ENCODE measurements at places on chromosomes 3 and 15. TPM values are rescaled to one million over a fixed set of nuclear protein-coding genes. Genes with fewer than 3 reads are reported as not detected.

DNA sequence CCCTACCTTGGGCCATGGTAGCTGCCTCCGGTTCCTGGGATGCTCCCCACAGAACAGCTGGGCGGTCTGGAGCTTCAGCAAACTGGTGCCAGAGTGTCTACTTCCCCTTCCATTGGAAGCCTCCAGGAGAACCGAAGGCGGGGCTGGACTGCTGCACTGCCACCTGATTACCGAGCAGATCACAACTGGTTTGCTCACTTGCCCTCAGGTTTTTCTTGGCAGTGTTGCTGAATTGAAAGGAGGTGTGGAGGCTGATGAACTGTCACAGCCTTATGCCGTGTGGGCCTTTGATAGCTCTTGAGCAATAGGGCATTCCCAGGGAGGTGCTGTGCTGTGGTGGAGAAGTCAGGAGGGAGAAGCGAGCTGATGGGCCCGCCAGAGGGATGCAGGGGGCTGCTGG lies at the start of gene TGM5:
TSS of gene TGM5 (minus strand) at position 95 of the 400 bp plus-strand sequence. CDS start at position 16, 79 bp downstream.
- H3K27me3 ChIP-seq = peaks cover 9% of the 10 kb centered on the region
- H3K27ac ChIP-seq = no peak within 1 kb of the TSS
- no peaks in the 10 kb centered on the region for H3K4me1 ChIP-seq
- no peak for DNase-seq
- no peak within 1 kb of the TSS for H3K4me3 ChIP-seq

DNA sequence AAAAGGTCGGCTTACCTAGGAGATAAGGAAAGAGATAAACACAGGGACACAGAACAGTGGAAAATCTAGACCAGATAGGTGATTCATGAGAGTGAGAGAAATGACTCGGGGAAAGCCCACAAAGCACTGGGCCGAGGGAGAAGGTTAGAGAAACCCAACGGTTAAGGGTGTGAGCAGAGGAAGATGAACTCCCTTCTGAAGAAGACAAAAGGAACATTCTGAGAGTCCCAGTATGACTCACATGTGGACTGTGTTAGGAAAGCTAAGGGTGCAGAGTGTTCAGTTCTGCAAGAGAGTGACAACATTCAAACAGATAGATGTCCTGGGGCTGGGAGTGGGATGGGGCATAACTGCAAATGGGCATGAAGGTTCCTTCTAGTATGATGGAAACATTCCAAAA lies 83.0 kb downstream of the CNTN3 start:
- no peak overlapping the region for H3K27ac ChIP-seq
- DNase-seq = no peak
- no peaks in the 10 kb centered on the region for H3K27me3 ChIP-seq
- H3K4me1 ChIP-seq = no peaks in the 10 kb centered on the region
- H3K36me3 ChIP-seq = no peaks in the 10 kb centered on the region

DNA sequence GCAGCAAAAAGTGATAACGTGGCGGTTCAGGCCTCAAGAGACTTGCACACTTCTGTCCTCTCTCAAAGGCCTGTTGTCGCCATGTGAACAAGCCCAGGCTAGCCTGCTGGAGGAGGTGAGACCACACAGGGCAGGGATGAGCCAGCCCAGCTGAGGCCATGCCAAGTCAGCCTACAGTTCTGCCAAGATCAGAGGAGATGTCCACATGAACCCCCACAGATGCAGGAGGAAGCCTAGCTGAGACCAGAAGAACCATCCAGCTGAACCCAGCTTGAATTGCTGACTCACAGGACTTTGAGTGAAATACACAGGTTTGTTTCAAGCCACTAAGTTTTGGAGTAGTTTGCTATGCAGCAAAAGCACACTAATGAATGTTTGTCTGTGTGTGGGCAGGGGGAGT lies 50.3 kb upstream of the SEC13 start:
- H3K27ac ChIP-seq = no peak overlapping the region
- H3K36me3 ChIP-seq = no peaks in the 10 kb centered on the region
- peaks cover 36% of the 10 kb centered on the region for H3K4me1 ChIP-seq

DNA sequence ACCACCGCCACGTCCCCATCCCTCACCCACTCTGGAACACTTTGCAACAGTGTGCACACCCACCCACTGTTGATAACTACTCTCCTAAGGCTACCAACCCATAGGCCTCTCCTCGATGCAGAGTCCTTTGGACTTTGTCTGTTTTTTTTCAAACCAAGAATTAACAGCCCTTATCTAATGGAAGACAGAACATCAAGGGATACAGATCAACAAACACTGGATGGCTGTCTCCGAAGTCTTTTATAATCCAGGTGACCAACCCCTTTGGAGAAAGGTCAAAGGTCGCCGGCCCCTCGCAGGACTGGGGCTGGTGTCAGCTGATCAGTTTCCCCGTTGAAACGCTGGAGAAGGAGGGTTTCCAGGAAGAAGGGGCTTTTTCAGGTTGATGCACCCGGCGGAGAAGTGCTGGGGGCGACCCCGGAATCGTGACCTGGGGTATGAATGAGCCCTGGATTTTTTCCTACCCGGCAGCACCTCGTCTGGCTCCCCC lies 532 bp downstream of the B4GALT4 start:
- no peaks in the 10 kb centered on the region for H3K27me3 ChIP-seq
- H3K4me3 ChIP-seq = peak overlapping the region; percentile 73
- peak overlapping the region; percentile 71 for H3K27ac ChIP-seq
- peak; percentile 50 for DNase-seq
- peaks cover 21% of the 10 kb centered on the region for H3K36me3 ChIP-seq

- no peaks in the 10 kb centered on the region for H3K4me1 ChIP-seq
- H3K27me3 ChIP-seq = no peaks in the 10 kb centered on the region
- no peak for DNase-seq
- H3K4me3 ChIP-seq = no peak overlapping the region
- no peaks in the 10 kb centered on the region for H3K36me3 ChIP-seq
- H3K27ac ChIP-seq = no peak overlapping the region
Measured at GRCh38 chr3:54547051-54547450, 380.8 kb downstream of the LRTM1 start.

DNA sequence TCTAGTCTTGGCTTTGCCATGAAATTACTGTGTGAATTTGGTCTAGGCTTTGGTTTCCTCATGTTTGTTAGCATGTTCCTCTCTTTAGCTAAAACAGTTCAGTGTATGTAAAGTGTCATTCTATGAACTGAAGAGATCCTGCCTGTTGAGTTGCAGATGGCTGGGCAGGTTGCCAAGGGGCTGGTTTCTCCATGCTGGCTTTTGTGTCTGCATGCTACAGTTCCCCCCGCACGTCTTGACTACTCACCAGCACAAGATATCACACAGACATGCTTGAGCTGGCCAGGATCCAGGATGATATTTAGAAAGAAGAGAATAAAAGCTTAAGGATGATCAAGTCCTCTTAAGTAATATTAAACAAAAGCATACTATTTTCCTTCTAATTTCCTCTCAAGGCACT lies 90.2 kb downstream of the CERS3 start:
- H3K4me3 ChIP-seq = no peak overlapping the region
- no peaks in the 10 kb centered on the region for H3K27me3 ChIP-seq
- H3K4me1 ChIP-seq = no peaks in the 10 kb centered on the region
- no peak for DNase-seq
- no peaks in the 10 kb centered on the region for H3K36me3 ChIP-seq

DNA sequence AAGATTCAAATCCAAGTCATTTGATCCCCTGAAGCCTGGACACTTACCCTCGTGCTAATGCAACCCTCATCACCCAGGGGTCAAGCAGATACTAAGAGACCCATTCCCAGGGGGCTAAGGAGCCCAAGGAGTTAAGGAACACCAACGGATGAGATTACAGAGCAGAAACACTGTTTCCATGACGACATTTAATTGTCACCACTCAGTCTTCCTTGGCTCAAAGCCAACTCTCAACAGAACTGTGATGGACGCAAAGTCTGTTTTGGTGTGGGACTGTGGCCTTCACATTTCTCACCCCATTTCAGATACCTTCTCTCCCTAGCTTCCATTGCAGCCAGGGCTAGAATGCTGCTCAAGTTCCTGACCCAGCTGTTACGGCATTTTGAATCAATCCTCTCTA lies 383.5 kb upstream of the WNT5A start:
- H3K4me1 ChIP-seq = peaks cover 25% of the 10 kb centered on the region
- H3K27ac ChIP-seq = no peak overlapping the region
- no peaks in the 10 kb centered on the region for H3K27me3 ChIP-seq
- no peak overlapping the region for H3K4me3 ChIP-seq
- H3K36me3 ChIP-seq = no peaks in the 10 kb centered on the region
- DNase-seq = no peak

DNA sequence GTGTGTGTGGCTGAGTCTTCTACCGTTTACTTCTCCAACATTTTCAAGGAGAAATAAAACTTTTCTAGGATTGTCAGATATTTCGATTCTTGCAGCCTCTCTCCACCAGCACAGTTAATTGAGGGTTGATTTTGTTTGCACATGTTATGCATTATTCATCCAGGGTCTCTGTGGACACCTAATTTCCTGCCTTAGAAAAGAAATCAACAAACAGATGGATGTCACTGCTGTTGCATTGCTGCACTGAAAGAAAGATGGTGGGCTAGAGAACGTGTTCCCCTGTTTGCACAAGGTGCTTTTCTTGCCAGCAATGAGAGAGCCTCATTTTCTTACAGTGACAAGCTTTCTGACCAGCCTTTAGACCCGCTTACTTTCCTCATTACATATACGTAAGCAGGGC lies 150.0 kb downstream of the CLSTN2 start:
- H3K27ac ChIP-seq = no peak overlapping the region
- H3K36me3 ChIP-seq = no peaks in the 10 kb centered on the region
- no peaks in the 10 kb centered on the region for H3K4me1 ChIP-seq
- H3K27me3 ChIP-seq = peaks cover 4% of the 10 kb centered on the region
- no peak overlapping the region for H3K4me3 ChIP-seq
- DNase-seq = no peak

- no peaks in the 10 kb centered on the region for H3K27me3 ChIP-seq
- H3K27ac ChIP-seq = no peak overlapping the region
- no peak overlapping the region for H3K4me3 ChIP-seq
- DNase-seq = no peak
- no peaks in the 10 kb centered on the region for H3K36me3 ChIP-seq
Measured at GRCh38 chr3:124453189-124453588, 277.1 kb upstream of the UMPS start.

STRIT1 gene
- total RNA-seq = not detected

PCOLCE2 gene
- total RNA-seq = not detected

PLSCR5 gene
- total RNA-seq = not detected

A4GNT gene
- not detected for total RNA-seq

SOX14 gene
- total RNA-seq = not detected

Data from SJSA1 (cell line).